ENCODE measurements at places on chromosomes 2 and 18.

- DNase-seq, result no peak
These were observed 1.0 kb upstream of the ZEB2 start for GRCh38 chr2:144520756-144521487.

GRCh38 chr18:48181857-48182256 lies 227.3 kb downstream of the ZBTB7C start:
- DNase-seq, result no peak

- peak; percentile 14 for DNase-seq
These were observed 1.8 kb upstream of the ALK start for GRCh38 chr2:29923110-29923721.

GRCh38 chr2:202091476-202091875 lies 18.4 kb downstream of the KIAA2012 start:
- DNase-seq, result no peak

DNA sequence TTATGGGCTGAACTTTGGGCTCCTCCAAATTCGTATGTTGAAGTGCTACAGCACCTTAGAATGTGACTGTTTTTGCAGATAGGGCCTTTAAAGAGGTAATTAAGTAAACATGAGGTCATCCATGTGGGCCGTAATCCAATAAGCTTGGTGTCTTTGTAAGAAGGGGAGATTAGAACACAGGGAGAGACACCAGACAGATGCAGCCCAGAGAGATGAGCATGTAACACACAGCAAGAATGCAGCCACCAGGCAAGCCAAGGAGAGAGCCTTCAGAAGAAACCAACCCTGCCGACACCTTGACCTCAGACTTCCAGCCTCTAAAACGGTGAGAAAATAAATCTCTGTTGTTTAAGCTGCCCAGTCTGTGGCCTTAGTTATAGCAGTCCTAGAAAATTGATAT lies 74.3 kb downstream of the HRH4 start:
- DNase-seq, result no peak

GRCh38 chr2:100317634-100318033 lies 4.7 kb downstream of the LONRF2 start:
- DNase-seq, result no peak

DNA sequence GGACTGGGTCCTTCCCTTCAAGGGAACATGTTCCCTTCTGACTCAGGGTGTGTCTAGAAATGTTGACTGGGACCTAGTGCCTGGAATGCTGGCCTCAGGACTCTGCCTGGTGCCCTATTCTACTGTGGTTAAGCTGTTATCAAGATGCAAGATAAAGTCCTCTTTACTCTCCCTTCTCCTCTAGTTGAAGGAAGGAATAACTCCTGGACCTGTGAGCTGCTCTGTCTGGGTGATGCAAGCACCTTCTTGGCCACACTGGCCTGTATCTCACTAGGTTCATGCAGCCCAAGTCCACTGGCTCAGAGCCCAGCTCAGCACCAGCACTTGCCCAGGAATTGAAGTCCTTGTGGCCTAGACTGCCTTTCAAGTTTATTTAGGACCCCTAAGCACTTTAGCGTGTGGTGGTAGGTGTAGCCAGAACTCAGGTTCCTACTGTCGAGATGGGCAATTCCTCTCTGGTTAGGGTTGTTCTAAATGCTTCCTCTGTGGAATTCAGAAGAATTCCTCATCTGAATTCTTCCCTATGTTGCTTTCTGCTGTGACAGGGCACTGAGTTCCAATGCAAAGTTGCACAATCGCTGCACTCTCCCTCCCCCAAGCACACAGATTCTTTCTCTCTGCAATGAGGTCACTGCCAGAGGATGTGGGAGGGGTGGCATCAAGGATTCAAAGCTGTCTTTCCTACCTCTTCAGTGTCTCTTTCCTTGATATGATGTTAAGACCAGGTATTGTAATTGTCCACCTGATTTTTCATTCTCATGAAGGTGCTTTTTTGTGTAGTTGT lies 54.7 kb downstream of the VWC2L start:
- no peak for DNase-seq

DNA sequence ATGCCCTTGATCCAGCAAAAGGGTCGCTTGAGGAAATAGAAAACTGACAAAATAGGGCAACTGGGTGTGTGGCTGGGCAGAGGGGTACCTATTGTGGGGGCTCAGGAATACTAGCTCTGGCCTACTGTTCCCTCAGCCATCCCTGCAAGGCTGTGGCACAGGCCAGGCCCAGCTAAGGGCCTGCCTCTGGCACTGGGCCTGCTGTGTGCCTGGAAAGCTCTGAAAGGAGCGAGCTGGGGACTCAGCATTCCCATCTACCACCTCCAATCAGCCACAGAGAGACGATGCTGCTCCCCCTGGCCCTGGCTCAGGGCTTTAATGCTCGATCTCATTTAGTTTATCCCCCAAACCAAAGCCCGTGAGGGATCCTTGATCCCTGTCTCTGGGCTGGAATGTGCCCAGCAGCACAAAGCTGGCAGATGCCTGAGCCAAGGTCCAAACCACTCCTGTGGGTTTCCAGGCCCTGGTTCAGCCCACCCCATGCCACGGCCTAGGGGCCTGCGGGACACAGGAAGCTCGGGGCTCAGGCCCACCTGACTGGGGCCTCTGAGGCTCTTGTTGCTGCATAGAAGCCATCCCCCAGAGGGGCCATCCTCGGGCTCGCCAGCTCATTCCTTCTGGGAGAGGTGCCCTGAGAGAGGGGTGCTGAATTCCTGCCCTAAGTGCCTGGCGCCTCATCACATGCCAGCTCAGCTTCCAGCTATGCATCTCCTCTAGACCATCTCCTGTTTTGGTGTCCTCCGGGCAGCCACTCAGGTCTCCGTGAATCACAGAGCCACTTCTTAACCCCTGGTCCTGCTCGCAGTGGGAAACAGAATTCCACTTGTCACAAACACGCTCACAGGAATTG lies 43.0 kb upstream of the KCNF1 start:
- DNase-seq, result no peak

DNA sequence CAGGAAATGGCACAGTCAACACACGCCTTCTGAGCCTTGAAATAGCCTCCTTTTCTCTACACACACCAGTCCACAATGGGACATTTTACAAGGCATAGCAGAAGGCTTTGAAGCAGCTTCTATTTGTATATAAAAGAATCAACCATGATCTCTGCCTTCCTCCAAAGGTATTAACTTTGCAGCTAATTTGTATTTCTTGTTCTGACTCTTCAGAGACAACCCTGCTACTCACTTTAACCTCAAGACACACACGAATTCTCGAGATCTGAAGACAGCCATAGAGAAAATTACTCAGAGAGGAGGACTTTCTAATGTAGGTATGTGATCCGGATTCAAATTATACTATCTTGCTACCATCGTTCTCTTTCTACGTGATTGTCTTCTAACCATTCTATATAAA lies 104.6 kb downstream of the VIT start:
- DNase-seq, result no peak

DNA sequence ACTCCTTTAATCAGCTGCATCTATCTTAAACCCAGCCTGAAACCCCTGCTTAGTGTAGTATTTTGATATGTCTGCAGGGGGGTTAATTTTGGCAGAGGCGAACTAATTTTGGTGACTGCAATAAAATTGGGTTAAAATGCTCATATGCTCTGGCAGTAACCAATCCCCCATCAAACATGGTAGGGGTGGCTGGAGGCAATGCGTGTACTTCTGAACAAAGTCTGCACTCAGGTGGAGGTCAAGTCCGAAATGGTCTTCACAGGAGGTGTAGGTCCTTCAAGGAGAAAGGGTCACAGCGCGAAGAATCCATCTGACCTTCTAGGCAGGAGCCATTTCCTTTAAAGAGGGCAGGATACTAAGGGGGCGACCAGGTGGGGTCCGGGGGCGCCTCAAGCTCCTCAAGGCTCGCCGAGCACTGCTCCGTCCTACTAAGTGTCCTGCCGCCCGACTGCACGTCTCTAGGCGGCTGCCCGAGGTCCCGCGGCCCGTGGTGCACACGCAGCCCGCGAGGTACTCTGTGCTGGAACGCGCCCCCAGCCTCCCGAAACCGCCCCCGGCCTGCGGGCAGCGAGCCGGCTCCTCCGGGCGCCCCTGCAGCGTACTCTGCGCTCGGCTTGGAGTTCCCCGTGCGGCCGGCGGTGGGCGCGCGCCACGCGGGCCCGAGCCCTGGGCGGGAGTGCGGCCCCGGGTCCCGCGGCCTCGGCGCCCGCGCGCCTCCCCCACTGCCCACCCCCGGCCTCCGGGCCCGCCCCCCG lies 1.7 kb upstream of the LDLRAD4 start:
- DNase-seq, result peak; percentile 24

- DNase-seq, result no peak
These were observed 1133.3 kb upstream of the PIK3C3 start for GRCh38 chr18:40821596-40822243.

DNA sequence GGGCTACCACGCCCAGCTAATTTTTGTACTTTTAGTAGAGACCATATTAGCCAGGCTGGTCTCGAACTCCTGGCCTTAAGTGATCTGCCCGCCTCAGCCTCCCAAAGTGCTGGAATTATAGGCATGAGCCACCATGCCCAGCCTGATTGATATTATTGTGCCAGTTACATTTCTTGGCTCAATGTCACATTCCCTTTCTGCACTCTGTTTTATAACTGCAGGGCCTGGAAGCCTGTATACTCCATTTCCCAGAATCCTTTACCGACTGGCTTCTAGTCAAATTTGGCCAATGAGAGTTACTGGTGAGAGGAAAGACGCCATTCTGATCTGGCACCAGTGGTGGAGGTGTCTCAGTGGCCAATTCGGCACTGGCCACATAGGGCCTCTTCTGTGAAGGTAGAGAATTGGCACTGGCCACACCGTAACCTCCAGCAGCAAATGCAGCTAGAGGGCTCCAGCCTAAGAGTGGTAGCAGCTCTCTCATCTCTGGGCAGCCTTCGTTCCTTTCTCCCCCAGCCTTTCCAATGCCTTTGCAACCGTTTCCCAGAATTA lies 16.9 kb upstream of the CFAP36 start:
- DNase-seq, result no peak

- no peak for DNase-seq
These were observed 31.8 kb upstream of the VIT start for GRCh38 chr2:36664696-36665076.

DNA sequence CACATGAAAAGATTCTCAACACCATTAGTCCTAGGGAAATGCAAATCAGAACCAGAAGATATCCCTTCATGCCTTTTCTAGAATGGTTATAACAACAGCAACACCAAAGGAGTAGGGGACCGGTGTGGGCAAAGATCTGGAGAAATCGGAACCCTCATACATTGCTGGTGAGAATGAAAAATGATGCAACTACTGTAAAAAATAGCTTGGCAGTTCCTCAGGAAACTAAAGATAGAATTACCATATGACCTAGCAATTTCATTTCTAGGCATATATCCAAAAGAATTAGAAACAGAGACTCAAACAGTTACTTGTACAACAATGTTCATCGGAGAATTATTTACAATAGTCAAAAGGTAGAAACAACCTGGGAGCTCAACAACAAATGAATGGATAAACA lies 29.2 kb upstream of the CDH7 start:
- DNase-seq, result no peak

DNA sequence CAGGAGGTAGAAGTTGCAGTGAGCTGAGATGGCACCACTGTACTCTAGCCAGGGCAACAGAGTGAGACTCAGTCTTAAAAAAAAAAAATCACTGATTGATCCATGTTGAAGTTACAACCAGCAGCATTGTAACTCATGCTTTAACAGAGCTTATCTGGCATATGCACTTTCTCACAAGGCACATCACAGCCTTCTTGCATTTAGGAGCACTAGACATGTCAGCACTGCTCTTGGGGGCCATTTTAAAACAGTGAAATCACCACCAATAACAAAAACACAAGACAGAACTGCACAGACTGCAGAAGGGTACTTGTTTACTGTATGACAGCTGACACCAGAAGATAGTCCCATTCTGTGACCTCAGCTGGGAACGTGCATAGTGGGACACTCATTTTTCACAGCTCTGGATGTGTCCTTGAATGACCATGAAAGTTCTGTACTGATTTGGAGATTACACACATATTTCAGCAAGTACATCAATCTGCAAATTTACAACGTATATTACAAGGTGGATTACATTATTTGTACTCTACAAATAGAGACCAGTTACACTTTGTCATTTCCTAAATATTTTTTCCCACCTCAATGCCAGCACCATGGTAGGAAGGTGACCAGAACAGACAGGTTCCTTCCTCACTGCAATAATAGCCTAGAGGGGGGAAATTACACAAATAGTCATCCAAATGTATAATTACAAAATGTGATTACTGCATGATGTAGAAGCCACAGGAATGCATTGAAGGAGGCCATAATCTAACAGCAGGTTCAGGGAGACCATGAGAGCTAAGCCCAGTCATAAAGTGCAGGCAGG lies 35.1 kb downstream of the CCBE1 start:
- no peak for DNase-seq

GRCh38 chr18:51153659-51154371 lies 43.7 kb downstream of the MEX3C start:
- peak; percentile 72 for DNase-seq

- no peak for DNase-seq
These were observed 142.6 kb upstream of the ITGA4 start for GRCh38 chr2:181314551-181314950.

GRCh38 chr2:86673986-86674670 lies 46.0 kb upstream of the RMND5A start:
- no peak for DNase-seq

DNA sequence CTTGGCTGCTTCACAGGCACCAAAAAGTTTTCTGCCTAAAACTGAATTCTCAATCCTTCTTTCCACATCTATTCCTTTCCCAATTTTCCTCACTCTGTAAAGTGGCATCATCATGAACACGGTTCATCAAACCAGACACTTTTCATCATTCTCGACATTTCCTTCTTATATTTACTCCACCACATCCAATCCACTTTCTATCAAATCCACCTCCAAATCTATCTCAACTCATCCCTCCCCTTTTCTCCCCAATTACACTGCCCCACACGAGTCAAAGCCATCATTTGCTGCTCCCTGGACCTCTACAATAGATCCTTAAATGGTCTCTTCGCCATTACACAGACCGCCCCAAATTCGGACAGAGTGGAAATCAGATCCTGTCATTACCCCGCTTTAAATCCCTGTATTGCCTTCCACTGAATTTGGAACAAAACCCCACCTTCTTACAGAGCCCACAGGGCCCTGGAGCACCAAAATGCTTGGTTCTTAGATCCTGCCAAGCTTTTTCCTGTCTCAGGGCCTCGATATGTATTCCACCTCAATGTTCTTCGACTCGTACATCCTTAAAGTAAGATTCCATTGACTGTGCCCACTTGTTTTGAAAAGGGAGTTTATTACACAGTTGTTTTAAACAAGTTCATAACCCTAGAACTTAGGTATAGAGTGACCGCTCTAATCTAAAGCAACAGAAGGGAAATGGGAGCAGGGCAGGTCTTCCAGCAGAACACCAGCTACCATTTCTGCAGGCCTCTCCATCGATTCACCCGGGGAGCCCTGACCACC lies 856 bp downstream of the ACAA2 start:
- DNase-seq, result no peak
